ENCODE measurements at places on chromosomes 7 and 10.

DNA sequence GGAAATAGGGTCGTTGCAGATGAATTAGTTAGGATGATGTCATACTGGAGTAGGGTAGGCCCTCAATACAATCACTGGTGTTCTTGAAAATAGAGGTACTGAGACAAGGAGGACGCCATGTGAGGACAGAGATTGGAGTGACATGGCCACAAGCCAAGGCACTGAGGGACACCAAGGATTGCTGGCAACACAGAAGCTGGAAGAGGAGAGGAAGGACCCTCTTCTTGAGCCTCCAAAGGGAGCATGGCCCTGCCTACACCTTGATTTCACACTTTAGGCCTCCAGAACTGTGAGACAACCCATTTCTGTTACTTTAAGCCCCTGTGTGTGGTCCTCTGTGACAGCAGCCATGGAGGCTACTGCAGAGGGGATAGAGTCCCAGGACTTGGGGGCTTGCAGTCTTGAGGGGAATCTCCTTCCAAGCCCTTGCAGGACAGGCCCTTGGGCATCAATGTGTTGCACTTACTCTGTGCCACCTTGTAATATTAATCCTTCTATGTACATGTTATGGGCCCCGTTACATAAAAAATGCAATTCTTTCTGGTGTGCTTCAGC, 3.7 kb upstream of the AOC1 start:
- H3K27ac ChIP-seq = no peak overlapping the region
- H3K4me1 ChIP-seq = no peaks in the 10 kb centered on the region
- H3K4me3 ChIP-seq = no peak overlapping the region
- no peaks in the 10 kb centered on the region for H3K36me3 ChIP-seq
- DNase-seq = no peak
- H3K27me3 ChIP-seq = peaks cover 22% of the 10 kb centered on the region

DNA sequence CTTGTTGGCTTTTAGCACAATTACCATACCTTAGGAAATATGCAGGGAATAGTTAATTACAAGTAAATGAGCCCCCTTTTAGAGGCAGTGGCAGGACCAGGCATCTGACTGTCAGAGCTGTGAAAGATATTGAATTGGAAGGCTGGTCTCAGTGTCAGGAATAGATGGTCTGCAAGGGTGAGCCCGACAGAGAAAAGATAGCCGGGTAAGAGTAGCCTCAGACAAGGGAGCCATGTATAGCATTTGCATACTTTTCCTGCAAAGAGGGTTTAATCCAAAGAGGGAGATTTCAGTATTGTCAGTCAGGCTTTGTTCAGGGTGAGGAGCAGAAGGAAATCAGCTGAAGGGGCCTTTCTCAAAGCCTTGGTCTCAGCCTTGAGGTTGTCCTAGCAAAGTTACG, 128.9 kb upstream of the FZD1 start:
- H3K4me1 ChIP-seq = no peaks in the 10 kb centered on the region
- H3K4me3 ChIP-seq = no peak overlapping the region
- H3K27ac ChIP-seq = no peak overlapping the region
- no peaks in the 10 kb centered on the region for H3K27me3 ChIP-seq

GRCh38 chr10:103490986-103491314, 2.6 kb upstream of the NEURL1 start:
- no peak overlapping the region for H3K4me3 ChIP-seq
- peaks cover 3% of the 10 kb centered on the region for H3K27me3 ChIP-seq
- H3K27ac ChIP-seq = no peak overlapping the region
- no peaks in the 10 kb centered on the region for H3K4me1 ChIP-seq

- H3K27ac ChIP-seq = no peak overlapping the region
- no peaks in the 10 kb centered on the region for H3K36me3 ChIP-seq
- no peaks in the 10 kb centered on the region for H3K27me3 ChIP-seq
- H3K4me3 ChIP-seq = no peak overlapping the region
- no peaks in the 10 kb centered on the region for H3K4me1 ChIP-seq
- no peak for DNase-seq
These were observed 45.1 kb downstream of the KCNMA1 start for GRCh38 chr10:77592510-77592909.

GRCh38 chr7:2680792-2681490, 7.1 kb upstream of the AMZ1 start:
- no peaks in the 10 kb centered on the region for H3K4me1 ChIP-seq
- peaks cover 39% of the 10 kb centered on the region for H3K27me3 ChIP-seq
- H3K36me3 ChIP-seq = no peaks in the 10 kb centered on the region
- no peak overlapping the region for H3K27ac ChIP-seq

- no peak overlapping the region for H3K4me3 ChIP-seq
- no peaks in the 10 kb centered on the region for H3K27me3 ChIP-seq
- no peak for DNase-seq
- no peaks in the 10 kb centered on the region for H3K4me1 ChIP-seq
- no peak overlapping the region for H3K27ac ChIP-seq
- H3K36me3 ChIP-seq = no peaks in the 10 kb centered on the region
These were observed 66.6 kb downstream of the SLIT1 start for GRCh38 chr10:97119058-97119745.

- no peaks in the 10 kb centered on the region for H3K36me3 ChIP-seq
- DNase-seq = no peak
- peaks cover 15% of the 10 kb centered on the region for H3K4me1 ChIP-seq
- peak overlapping the region; percentile 39 for H3K27ac ChIP-seq
These were observed 1.2 kb downstream of the VCL start for GRCh38 chr10:73998929-73999691.

All from T-cell (primary cell).